ENCODE measurements at places on chromosomes 16 and 17. TPM values are rescaled to one million over a fixed set of nuclear protein-coding genes. Genes with fewer than 3 reads are reported as not detected.

Gene ZKSCAN2
- total RNA-seq = 6.6 TPM

Gene CD300LF
- total RNA-seq = not detected

Gene PERCC1
- total RNA-seq = 1.6 TPM

Gene STAC2
- not detected for total RNA-seq

Gene CES1
- total RNA-seq = 4.0 TPM

Gene TBC1D3B
- total RNA-seq = not detected

Gene TNK1
- 11.0 TPM for total RNA-seq

Gene KRTAP1-1
- not detected for total RNA-seq

Gene ZP2
- total RNA-seq = not detected

Gene PYY
- not detected for total RNA-seq

Gene CDK3
- total RNA-seq = 9.7 TPM

Gene TMC8
- 1.4 TPM for total RNA-seq

Gene ZPBP2
- not detected for total RNA-seq

Gene SYT17
- 9.1 TPM for total RNA-seq

Gene DHRS7C
- total RNA-seq = not detected

Gene P4HB
- 1,124 TPM for total RNA-seq

Gene TMEM235
- not detected for total RNA-seq

Gene ZSCAN10
- total RNA-seq = not detected

Gene SLC4A1
- total RNA-seq = not detected

Gene SHBG
- total RNA-seq = not detected
